Stimulated activated naive B cell treated with anti-CD40 and anti-IgM and Interleukin-4, amounts not matched to agents 10 μg/mL and 1 μg/mL and 100 μg/mL, for 72 hours (primary cell): ENCODE measurements at places on chromosomes 13 and 19.

GRCh38 chr13:97719736-97720135 lies 233.7 kb upstream of the IPO5 start:
- no peak for DNase-seq

GRCh38 chr13:105089858-105090643 lies 1445.4 kb downstream of the EFNB2 start:
- no peak for DNase-seq

- no peak for DNase-seq
Measured at GRCh38 chr13:108470921-108471320, 158.5 kb upstream of the MYO16 start.

DNA sequence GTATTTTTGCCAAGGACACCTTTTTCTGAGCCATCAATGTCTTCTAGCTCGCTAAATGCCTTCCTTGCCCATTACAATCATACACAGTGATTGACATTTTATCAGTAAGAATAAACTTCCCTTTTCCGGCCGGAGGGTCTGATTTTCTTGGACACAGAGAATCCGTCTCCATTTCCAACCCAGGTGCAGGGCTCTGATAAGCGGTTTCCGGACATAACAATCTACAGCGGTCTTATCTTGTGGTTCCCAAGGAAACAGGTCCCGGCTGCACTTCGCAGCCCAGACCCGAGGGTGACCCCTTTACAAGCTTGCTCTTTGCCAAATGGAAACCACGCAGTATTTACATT lies 5.1 kb upstream of the ZNF77 start:
- DNase-seq = no peak

GRCh38 chr19:35657904-35658700 lies 8.2 kb upstream of the UPK1A start:
- no peak for DNase-seq

- DNase-seq = peak; percentile 61
Measured at GRCh38 chr13:23578411-23579071, 8.3 kb downstream of the TNFRSF19 start.

GRCh38 chr19:33100894-33101644 lies 20.1 kb downstream of the GPATCH1 start:
- DNase-seq = no peak

GRCh38 chr13:89181041-89181440 lies 1509.9 kb downstream of the SLITRK5 start:
- DNase-seq = no peak

- DNase-seq = no peak
Measured at GRCh38 chr19:44808463-44809371, at the start of gene BCAM. BCAM (plus strand) TSS chr19:44809103; CDS start chr19:44809125, 22 bp downstream.

GRCh38 chr19:46265217-46265828 lies 31.5 kb upstream of the HIF3A start:
- DNase-seq = peak; percentile 63

GRCh38 chr19:2933490-2933910 lies 11.3 kb downstream of the ZNF77 start:
- no peak for DNase-seq

DNA sequence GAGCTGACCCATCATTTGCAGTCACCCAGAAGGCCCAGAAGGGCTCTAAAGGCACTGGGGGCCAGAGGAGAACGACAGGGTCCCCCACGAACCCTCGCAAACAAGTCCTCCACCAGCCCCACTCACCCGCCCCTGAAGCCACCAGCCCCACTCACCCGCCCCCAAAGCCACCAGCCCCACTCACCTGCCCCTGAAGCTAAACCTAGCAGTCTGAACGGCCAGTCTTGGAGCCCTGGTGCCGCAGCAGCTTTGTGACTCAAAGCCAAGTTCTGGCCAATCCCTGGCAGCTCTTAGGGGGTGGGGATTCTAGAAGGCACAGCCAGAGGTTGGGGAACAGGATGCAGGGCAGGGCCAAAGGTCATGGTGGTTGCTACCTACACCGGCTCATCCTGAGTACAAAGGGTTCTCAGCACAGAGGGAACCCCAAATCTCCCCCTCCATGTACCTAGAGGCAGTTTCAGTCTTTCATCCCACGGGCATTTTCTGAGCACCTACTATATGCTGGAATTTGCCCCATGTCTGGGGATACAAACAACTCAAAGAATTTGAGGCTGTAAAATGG lies at the start of gene IQCN:
IQCN (minus strand) TSS at position 234 of the 562 bp plus-strand sequence. CDS start 4,974 bp downstream, outside the sequence.
- DNase-seq = no peak

DNA sequence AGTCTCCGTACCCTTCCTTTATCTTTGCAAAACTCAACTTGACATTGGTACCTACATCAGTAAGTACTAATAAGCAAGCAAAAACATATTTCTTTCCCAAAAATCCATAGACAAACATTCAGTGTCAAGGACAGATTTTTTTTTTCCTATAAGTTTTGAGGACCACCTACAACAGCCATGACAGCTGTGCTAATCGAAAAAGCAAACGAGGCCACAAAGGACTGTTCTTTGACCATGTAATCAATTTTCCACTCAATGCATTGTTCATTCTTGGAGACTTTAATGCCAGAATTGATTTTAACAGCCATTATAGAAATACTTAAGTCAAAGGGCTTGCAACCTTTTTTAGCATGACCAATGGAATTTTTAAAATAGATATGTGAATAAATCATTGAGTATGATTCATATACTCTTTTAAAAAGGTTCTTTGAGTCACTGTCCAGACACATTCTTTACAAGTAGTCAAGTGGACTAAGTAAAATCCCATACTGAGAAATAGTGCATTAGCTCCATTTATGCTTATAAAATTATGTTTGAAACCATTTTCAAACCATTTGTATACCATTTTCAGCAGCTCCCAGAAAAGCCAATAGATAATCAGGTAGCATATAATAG lies 323.9 kb downstream of the MZT1 start:
- no peak for DNase-seq

DNA sequence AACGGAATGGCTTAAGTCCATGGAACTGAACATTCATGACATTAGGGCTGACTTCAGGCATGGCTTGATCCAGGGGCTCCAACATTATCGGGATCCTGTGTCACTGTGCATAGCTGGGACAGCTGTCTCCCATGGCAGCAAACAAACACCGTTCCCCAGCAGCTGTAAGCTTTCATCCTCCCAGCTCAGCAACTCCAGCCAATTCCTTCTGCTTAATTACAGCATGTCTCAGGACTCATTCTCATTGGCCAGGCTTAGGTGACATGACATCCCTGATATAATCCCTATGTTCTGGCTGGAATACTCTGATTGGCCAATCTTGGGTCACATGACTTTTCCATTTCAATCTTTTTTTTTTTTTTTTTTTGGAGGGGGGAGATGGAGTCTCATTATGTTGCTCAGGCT lies 10.9 kb upstream of the TLE5 start:
- DNase-seq = no peak

DNA sequence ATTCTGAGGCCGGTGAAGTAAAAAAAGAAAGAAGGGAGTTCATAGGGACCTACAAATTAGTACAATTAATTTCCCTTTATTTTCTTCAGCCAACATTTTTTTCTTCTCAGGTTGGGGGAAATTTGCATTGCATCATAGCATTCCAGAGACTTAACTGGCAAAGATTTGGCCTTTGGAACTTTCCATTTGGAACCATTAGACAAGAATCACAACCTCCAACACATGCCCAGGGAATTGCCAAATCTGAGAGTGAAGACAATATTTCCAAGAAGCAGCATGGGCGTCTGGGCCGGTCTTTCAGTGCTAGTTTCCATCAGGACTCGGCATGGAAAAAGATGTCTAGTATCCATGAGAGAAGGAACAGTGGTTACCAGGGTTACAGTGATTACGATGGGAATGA lies 6.4 kb upstream of the ERCC5 start:
- no peak for DNase-seq

DNA sequence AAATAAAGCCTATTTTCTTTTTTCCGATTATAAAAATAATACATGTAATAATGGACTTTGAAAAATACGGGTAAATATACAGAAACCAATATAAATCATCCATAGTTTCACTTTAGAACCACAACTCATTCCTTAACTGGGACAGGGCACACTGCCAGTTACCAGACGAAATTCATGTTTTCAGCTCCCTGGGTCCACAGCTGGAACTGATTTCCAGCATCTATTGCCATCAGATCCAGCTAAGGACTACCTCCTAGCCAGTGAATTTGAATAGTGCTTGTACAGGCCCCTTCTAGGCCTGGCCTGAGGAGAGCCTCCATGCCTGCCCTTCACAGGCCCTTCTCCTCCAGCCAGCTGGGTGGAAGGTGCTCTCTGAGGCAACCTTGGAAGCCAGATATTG lies 30.0 kb upstream of the ATP12A start:
- DNase-seq = no peak

DNA sequence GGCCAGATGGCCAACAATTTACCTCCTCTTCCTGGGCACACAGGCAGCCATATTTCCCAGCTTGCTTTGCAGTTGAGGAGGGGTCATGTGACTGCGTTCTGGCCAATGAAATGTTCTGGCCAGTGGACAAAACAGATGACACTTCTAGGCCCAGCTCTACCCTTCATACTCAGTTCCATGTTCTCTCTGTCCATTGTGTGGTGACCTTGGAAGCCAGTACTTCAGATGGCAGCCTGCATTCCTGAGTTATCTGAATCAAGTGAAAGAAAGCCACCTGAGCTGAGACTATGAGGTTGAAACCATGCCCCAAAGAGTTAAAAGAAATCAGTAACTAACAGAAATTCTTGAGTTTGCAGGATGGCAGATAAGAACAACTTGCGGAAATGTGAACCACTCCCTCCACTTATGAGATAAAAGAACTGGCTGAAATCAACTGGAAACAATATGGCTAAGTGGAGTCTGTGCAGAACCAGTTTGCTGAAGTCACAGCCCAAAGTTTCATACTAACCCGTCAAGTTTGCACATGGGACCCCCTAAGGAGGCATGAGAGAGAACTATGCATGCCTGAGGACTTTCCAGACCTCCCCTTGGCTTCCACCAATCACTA lies 8.1 kb downstream of the FAM187B start:
- no peak for DNase-seq

GRCh38 chr19:30224689-30225606 lies 147.2 kb upstream of the ZNF536 start:
- DNase-seq = no peak

DNA sequence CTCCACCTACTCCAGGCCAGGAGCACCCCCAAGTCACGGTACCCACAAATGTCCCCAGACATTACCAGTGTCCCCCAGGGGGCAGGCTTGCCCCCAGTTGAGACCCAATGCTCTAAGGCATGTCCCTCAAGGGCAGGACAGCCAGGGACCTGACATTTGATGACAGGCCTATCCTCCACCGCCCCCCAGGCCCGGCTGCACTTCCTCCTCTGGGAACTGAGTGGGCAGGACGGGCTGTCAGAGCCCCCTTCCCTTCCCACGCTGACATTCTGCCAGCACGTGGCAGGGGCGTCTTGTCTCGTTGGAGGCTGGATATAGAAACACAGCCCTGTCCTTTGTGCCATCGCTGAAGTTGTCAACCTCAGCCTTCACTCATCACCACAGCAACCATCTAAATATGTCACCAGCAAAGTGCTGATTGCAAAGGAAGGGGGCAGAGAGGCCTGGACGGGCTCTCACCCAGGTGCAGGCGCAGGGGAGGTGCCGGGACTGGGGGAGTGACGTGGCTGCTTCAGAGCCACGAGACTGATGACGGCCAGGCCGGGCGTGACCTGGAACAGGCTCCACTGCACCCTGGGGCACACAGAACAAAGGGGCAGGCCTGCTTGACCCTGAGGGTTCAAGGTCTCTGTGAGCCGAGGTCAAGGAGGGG lies 38.4 kb downstream of the GNG7 start:
- DNase-seq = peak; percentile 78

- DNase-seq = no peak
Measured at GRCh38 chr19:426725-427445, 17.9 kb upstream of the C2CD4C start.

- DNase-seq = no peak
Measured at GRCh38 chr13:31793246-31793645, 53.9 kb downstream of the RXFP2 start.

DNA sequence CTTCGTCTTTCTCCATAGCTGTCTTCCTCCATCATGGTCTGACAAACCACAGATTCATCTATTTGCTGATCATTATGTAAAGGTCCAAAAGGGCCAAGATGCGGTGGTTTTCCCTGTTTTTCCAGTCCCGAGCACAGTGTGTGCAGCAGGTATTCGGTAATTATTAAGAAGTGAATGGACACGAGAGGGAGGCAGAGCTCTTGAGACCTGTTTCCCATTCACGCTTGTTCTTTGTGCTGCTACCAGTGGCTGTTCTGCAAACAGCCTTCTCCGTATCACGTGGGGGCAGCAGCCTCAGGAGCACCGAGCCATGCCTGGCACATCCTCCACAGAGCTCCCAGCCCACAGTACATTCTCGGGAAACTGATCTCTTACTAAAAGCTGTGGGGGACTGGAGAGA lies 50.3 kb downstream of the CCDC70 start:
- no peak for DNase-seq

- no peak for DNase-seq
Measured at GRCh38 chr13:43782686-43783085, 4.1 kb downstream of the ENOX1 start.

DNA sequence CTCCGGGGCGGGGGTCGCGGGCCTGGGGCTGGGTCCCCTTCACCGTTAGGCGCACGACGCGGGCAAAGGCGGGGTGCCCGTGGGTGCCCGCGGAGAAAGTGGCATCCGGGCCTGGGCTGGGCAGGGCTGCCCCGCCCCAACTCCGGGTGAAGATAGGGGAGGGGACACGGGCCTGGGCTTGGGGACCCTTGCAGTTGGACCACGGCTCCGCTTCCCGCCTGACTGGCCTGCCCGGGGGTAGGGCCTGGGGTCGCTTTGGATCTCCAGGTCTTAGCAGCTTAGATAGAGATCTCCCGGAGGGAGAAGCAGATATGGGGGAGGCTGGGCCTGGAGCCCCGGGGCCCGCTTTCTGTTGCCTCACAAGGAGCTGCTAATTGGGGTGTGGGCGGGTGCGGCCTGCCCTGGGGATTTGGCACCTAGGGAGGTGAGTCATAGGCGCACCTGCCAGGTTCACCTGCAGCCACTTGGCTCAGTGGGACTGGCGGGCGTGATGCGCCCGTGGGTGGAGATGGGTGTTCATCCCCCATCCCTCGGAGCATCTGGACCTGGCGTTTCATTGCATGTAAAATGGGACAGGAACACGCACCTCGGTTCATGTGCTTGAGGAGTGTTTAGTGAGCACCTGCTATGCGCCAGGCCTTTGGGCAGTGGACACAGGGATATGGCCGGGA lies 585 bp downstream of the MAP1S start:
- peak; percentile 18 for DNase-seq
